Lung (tissue), 17 donors: ENCODE measurements at places on chromosomes 6 and 20. TPM values are rescaled to one million over a fixed set of nuclear protein-coding genes. Genes with fewer than 3 reads are reported as not detected.

The MPC1 gene
- total RNA-seq = 60.8 TPM

The AKAP12 gene
- total RNA-seq = 27.9 TPM

The ZSWIM1 gene
- total RNA-seq = 5.2 TPM

GRCh38 chr6:132498638-132499037 is 14.3 kb downstream of the STX7 start:
- DNase-seq = no peak

GRCh38 chr20:32526125-32526524 is 59.0 kb downstream of the NOL4L start:
- no peak for DNase-seq

DNA sequence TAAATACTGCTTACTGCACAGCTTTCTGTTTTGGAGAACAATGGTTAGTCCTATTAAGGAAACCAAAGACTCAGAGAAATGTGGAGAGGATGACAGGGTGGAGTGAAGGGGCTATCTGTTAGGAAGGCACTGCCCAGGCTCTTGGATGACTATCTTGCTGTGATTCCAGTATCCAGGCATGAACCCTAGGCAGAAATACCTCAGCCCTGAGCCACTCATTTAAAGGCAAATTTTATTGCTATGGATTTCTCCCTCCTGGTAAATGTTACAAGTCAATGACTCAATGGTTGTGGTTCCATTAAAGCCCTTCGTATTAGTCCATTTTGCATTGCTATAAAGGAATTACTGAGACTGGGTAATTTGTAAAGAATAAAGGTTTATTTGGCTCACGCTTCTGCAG is 25.9 kb downstream of the ADGRF4 start:
- no peak for DNase-seq

DNA sequence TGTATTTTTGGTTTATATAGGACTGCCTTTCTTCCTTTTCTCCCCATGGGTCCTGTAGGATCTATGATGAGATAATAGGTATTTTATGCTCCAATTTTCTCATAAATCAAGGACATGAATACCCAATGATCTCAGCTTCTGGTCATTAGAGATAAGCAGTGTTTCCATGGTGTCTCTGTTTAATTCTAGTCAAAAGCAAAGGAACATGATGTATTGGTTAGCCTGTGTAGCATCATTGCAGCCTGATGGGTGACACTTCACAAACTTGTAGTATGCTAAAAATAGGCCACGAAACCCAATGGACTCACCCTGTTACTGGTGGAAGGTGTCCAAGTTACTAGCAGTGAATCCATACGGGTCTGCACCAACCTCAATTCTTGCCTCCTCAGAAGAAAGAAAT is 116.2 kb upstream of the SNX9 start:
- DNase-seq = no peak

GRCh38 chr6:16683641-16684194 is 77.5 kb downstream of the ATXN1 start:
- DNase-seq = no peak

DNA sequence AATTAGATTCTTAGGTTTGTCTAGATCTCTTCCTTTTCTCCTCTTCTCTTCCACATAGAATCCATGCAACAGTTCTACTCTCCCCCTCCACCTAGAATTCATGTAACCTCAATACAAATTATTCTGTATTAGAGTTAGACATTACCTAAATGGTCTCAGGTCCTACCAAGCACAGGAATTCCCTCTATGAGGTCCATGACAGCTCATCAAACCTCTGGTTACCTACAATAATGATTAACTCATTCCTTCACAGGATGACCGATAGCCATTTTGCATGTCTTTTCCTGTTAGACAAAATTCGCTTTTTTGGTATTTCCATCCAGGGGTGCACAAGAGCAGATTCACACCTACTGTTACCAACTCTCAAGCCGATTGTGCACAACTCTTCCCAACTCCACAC is 27.4 kb upstream of the BMP2 start:
- no peak for DNase-seq

DNA sequence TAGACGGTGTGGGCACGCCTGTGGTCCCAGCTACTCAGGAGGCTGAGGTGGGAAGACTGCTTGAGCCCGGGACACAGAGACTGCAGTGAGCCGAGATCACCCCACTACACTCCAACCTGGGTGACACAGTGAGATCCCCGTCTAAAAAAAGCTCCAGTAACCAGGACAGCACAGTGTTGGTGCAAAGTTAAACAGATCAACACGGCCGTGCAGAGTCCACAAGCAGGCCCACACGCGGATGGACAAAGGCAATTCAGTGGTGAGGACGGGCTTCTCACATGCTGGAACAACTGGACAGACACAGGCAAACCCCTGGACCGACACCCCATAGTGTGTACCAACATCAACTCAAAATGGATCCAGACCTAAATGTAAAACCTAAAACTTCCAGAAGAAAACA is 41.7 kb downstream of the TAF4 start:
- no peak for DNase-seq

DNA sequence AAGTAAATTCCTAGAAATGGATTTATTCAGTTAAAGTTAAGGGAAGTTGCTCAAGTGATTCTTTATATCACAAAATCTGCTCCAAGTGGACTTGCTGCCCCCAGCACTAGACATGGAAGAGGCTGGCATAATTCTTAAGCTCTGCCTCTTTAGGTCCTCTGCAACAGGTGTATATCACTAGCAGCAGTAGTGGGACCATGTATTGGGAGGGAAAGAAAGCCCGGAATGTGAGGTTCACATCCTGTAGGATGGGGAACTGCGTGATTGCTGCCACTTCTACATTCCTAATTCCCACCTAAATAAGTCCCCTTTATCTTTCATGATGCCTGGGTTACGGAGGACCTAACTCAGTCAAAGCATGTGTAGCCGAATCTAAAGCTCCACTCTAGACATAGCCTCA is 13.2 kb downstream of the SPATS1 start:
- DNase-seq = no peak

DNA sequence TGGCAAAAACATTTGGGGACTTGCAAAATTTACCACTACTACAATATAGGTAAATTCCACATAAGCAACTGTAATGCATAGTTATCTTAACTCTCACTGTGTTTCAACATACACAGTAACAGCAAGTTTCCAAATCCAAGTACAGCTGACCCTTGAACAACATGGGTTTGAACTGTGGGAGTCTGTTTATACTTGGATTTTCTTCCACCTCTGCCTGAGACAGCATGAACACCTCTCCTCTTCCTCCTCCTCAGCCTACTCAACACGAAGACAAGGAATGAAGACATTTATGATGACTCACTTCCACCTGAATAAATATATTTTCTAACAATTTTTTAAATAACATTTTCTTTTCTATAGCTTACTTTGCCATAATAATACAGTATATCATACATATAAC is 25.6 kb downstream of the MAN1A1 start:
- no peak for DNase-seq
